ENCODE measurements at places on chromosomes 12 and 14.
A peak's percentile ranks its signal among the peaks of the same experiment; 100 is the strongest.

GRCh38 chr12:24750263-24750662 lies 198.6 kb downstream of the BCAT1 start:
- no peak for DNase-seq

- no peak for DNase-seq
Measured at GRCh38 chr12:82527165-82527780, 159.4 kb upstream of the TMTC2 start.

DNA sequence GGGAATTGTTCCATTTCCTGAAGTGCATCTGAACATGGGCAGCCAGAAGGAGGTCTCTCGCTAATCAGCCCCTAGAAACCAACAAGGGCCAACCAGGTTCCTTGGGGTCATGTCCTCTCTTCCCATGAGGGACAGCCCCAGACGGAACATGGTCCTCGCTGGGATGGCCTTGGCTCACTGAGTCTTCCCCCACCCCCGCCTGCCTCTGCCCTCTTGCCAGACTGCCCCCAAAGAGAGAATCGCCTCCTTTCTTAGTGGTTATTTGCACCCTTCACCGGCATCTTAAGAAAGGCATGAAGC lies 36.4 kb downstream of the CD9 start:
- DNase-seq, result no peak

DNA sequence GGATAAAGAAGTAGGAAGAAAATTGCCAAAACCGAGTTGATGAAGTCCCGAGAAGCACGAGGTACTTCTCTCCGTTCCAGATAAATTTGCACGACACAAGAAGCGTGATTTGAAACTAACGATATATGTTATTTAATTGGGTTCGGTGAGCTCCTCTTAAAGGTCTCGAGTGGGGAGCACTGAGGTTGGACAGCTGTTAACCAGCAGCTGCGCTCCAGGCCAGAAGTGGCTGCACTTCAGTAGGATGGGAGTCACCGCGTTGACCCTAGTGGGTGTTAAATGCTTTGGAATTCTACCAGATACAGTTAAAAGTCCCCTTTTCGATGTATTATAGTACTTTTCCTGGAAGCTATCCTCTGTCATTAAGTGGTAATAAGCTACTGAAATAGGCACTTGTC lies 953 bp upstream of the DCAF5 start:
- DNase-seq, result no peak

- DNase-seq, result peak; percentile 62
Measured at GRCh38 chr12:2691006-2691344, 103.8 kb upstream of the FKBP4 start.

DNA sequence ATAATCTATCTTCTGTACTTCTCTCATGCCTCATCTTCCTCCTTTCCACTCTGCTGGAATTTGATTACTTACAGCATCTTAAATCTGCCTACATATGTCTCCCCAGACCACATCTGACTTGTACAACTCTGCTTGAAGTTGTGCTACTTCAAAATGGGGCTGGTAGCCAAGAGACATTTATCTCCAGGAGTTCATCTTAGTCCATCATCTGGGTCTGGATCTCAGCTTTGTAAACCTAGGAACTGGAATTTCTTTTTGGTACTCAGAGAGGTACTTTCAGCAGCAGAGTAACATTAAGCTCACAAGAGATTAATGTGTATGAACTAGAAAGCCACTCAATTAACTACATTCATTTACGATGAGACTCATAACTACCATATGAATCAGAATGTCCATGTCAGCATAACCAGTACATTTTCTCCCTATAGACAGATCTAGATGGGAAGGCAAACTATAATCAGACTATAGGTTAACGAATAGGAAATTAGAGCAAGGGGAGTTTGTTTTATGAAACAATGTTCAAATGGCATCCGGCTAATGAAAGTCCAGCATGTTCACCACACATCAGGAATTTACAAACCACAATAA lies 178.8 kb downstream of the CEP128 start:
- DNase-seq, result no peak

DNA sequence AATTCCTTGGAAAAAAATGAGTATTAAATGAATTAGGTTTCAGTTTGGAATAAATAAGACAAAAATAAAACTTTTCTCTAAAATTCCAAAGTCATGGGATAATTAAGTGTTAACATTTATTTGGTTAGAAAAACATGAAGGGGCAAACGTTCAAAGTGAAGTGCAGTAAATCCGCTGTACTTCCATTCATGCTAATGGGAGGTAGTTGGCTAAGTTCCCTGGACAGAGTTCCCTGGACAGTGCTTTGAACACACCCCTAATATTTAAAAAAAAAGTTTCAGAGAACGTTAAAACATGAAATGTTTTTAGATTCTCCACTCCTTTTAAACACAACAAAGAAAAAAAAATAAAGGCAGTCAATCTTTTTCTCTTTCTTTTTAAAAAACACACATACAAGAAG lies 16.3 kb downstream of the ALX1 start:
- no peak for DNase-seq

DNA sequence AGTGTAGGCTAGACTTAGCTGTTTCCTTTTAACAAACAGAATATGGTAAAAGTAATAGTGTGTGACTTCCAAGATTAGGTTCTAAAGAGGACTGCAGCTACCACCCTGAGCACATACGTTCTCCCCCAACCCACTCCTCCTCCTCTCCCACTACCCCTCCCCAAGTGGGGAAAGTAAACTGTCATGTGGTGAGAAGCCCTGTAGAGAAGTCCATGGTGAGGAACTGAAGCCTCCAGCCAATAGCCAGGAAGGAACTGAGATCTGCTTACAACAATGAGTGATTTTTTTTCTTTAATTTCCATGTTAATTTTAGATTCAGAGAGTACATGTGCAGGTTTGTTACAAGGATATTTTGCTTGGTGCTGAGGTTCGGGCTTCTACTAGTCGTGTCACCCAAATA lies 57.0 kb upstream of the EGLN3 start:
- no peak for DNase-seq

DNA sequence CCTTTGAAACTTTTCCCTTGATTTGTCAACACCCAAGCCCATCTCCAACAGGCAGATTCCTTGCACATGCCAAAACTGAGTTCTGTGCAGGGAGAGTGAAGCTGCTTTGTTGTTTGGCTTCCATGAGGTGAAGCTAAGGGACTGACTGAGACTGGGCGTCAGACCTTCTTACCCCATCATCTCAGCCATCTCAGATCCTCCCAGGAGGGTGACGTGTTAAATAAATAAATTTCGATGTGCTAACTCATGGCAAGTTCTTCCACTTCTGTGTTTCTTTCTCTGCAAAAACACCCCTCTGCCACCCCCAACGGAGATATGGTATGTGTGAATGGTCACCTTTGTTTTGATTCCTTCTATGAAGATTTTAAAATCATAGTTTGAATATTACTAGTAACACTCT lies 17.8 kb downstream of the UTP20 start:
- no peak for DNase-seq

DNA sequence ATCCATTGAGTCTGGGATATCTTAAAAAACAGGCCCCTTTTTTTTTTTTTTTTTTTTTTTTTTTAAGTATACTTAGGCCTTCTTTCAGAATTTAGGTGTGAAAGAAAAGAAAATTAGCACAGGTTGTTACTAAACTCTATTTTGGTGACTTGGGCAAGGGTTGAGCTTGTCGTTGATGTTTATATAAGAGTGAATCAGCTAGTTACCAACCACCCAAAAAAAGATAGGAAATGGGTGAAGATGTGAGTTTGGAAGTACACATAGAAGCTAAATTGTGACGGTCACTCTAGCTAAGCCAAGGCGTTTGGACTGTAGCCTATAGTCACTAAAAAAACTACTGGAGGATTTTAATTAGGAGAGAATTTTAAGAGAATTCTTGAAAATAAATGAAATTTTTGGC lies 1247.2 kb downstream of the AACS start:
- DNase-seq, result no peak

DNA sequence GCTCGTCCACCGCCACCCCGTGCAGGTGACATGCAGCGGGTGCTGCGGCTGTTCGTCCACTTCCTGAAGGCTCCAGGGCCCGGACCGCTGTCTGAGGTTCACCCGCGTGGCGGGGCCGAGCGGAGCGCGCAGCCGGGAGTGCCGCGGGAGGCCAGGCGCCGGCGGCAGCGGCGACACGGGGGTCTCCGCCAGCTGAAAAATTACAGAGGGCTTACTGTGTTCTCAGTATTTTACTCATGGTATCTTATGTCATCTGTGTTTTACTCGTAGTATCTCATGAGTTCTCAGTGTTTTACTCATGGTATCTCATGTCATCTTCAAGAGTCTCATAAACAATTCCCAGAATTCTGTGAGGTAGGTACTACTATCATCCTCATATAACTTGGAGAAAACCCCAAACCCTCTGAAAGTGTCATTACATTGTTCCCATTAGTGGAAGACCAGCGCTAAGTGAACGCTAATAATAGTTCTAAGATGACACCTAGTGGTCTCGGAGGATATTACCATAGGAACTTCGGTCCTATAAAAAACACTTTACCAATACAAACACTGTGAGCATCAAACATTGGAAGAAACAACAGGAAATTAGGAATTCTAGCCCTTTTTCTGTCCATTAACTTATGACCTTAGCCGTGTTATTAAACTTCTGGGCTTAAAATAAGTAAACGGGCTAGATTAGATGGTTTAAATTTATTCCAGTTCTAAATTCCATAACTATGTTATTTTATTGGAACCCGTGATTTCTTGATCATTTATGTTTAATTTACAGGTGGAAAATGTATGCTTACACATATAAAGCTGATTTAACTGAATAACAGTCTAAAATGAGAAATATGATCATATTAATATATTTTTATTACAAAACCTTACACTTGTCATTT lies 32.4 kb downstream of the AK7 start:
- peak; percentile 53 for DNase-seq

DNA sequence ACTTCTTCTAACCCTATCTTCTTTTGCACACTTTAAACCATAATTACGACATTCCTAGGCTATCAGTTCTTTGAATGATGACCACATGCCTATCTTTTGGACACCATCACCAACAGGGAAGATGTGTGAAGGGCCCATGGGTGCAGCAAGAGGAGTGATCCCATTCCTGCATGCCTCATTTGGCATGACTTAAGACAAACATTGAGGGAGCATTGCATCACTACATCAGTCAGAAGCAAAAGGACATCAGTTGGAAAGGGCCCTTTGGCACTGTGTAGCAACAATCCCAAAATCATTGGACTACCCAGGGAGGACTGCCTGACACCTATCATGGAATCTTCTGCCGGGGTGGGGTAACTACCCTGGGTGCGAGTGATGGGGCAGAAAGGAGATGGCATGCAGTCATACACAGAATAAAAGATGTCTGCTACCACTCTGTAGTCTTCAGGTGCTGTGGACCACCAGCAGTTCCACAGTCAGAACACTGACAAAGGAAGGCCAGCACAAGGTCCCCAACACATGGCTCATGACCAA lies 10.7 kb upstream of the TMBIM6 start:
- no peak for DNase-seq

- no peak for DNase-seq
Measured at GRCh38 chr12:81340910-81341309, 263.0 kb downstream of the ACSS3 start.

- DNase-seq, result no peak
Measured at GRCh38 chr14:99173086-99173485, 98.9 kb downstream of the BCL11B start.

DNA sequence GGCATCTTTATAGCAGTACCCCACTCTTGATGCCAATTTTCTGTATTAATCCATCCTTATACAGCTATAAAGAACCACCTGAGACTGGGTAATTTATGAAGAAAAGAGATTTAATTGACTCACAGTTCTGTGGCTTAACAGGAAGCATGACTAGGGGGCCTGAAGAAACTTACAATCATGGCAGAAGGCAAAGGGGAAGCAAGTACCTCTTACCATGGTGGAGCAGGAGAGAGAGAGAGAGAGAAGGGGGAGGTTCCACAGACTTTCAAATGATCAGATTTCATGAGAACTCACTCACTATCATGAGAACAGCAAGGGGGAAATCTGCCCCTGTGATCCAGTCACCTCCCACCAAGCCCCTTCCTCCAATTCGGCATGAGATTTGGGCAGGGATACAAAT lies 84.4 kb downstream of the SLC24A4 start:
- DNase-seq, result no peak

DNA sequence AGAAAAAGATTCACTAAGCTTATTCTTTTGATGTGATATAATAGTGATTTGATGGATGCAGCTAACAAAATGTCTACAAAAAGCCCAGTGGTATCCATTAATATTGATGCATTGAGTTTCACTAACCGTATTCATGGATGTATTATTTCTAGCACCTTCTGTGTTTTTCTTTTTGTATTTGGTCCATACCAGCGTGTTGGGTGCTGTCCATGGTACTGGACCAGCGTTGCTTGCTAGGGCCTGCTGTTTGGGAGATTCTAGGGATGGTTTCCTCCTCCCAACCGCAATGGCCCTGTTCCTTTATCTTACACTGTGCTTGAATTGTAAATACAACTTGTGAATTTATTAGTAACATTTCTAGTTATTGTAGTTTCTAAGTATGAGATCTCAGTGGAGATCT lies 31.7 kb downstream of the ANO4 start:
- no peak for DNase-seq

GRCh38 chr12:57741844-57742738 lies 2.7 kb upstream of the TSPAN31 start:
- DNase-seq, result peak; percentile 88

GRCh38 chr14:103179094-103179493 lies 55.8 kb downstream of the TNFAIP2 start:
- no peak for DNase-seq

DNA sequence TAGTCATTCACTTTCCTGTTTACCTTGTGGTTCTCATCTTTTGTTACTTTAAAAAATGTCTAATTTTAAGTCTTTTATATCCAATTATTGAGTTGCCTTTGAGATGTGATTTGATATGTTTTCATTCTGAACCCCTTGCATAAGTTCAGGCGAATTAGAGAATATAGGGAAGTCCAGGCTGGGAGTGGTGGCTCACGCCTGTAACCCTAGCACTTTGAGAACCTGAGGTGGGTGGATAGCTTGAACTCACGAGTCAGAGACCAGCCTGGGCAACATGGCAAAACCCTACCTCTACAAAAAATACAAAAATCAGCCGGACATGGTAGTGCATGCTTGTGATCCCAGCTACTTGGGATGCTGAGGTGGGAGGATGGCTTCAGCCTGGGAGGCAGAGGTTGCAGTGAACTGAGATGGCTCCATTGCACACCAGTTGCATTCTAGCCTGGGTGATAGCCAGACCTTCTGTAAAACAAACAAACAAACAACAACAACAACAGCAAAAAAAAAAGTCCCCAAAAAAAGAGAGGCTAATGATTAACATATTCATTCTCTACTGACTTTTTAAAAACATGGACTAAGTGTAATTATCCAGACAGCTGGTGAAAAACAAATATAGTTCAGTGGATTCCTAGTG lies 451.1 kb upstream of the RGS6 start:
- no peak for DNase-seq

DNA sequence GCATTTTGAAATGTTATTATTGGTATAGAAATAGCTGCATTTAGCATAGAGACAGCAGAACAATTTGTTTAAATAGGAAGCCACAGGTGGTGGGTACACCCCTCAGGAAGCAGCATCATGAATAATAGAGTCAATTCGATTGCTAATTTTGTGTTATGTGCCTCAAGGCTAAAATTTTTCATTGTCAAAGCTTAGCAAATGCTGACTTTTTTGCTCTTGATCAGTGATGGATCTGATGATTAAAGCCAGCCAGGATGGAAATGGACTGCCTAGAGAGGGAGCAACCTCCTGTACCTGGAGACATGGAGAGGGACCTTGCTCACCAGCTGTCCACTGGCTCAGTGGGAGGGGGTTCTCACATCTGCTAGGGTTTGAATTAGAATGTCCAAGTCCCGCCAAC lies 4.5 kb upstream of the KRT8 start:
- no peak for DNase-seq

GRCh38 chr12:96164951-96165811 lies 29.0 kb upstream of the ELK3 start:
- DNase-seq, result no peak
